ENCODE measurements at places on chromosomes 7 and 10.

GRCh38 chr10:94677691-94678090, 5.8 kb upstream of the CYP2C18 start:
- no peak for DNase-seq

DNA sequence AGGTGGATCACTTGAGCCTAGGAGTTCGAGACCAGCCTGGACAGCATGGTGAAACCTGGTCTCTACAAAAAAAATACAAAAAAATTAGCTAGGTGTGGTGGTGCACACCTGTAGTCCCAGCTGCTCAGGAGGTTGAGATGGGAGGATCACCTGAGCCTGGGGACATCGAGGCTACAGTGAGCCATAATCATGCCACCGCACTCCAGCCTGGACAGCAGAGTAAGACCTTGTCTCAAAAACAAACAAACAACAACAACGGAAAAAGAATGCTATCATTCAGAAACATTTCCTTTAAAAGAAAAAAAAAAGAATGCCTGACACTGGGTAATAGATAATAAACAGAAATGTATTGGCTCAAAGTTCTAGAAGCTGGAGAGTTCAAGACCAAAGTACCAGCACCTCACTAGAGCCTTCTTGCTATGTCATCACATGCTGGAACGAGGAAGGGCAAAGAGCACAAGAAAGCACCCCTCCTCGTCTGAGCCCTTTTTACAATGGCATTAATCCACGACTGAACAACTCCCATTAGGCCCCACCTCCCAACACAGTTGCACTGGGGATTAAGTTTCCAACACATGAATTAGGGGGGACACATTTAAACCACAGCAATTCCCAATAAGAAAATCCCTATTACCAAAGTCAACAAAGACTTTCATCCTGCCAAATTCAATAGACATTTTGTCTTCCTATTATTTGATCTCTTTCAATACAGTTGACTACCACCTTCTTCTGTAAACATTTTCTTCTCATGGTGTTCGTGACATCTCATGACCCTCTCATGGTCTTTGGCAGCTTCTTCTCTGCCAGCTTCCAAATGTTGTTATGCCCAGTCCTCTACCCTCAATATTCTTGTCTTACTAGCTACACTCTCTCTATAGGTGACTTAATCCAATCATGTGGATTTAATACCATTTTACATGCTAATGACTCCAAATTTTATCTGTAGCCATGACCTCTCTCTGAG, 20.0 kb downstream of the AKR1D1 start:
- no peak for DNase-seq

DNA sequence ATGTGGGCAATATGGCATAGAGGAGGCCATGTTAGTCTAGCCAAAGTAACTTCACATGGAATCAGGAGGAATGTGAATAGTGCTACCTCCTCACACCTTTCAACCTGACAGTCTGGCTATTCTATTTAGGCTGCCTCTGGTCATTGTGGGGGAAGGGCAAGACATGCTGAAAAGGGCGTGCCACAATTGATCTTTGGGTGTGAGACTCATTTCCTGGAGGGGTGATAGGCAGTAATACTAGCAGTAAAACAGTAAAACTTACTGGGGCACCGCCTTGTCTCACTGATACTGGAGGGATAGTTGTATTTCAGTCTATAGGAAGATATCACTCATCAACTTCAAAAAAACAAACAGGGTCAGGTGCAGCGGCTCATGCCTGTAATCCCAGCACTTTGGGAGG, 88.7 kb downstream of the TMEM168 start:
- no peak for DNase-seq

GRCh38 chr10:103763374-103764202, 91.8 kb downstream of the SH3PXD2A start:
- no peak for DNase-seq

DNA sequence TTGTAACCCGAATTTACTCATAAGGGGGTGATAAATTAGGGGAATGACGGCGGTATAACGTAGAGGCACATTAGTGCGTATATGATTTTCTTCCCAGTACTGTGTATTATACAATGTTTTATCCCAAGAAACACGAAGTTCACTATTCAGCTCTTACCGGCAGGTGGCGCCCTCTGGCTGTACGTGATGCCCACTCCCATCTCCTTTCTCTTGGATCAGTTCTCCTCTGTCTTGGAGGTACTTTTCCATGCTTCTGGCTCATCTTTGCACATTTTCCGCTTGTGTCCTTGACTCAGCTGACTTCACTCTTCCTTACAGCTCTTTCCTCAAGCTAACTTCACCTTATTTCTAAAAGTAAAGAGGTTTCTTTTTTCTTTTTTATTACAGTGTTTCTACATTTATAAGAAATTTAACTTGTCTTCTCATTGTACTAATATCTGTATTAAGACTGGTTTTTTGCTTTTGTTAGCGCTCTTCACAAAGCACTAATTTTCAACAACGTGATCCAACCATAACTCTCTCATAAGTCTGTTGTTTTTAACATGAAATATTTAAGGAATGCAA, 21.3 kb downstream of the TMEM176B start:
- DNase-seq: no peak

- no peak for DNase-seq
Measured at GRCh38 chr10:8254350-8254749, 199.9 kb downstream of the GATA3 start.

GRCh38 chr10:14693891-14694290, 80.8 kb downstream of the FAM107B start:
- no peak for DNase-seq

DNA sequence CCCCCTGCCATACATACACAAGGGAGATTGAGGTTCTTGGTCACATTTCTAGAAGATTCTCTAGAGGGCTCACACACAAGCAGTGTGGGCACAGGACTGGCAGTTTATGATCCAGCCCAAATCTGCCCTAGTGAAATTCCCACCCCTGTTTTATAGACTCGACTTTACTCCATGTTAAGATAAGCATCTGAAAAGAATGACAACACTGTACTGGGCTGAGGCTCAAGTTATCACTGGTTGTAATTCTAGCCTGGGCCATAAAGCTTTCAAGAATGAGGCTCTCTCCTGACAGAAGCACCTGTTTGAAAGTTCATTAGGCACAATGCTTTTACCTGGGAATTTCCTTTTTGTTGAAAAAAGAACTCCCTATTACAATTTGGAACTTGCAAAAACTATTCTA, 195.6 kb upstream of the GLI3 start:
- no peak for DNase-seq

- DNase-seq: no peak
Measured at GRCh38 chr7:66964411-66964810, 31.0 kb downstream of the SBDS start.

DNA sequence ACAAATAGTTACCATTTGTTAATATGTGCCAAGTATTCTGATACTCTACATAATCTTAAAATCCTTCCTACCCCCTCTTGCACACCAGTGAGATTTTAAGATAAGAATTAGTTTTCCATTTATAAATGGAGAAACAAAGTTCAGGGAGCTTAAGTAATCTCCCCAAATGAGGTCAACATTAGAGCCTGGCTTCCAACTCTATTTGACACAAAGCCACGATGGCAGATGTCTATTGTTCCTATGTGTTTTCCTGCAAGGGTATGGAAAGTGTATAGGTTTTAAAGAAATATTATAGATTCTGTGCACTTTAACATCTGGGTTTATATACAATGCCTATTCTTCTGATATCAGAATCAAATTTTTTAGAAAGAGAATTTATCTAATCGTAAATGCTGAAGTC, 143.9 kb upstream of the SEMA3C start:
- no peak for DNase-seq

GRCh38 chr10:22597138-22597537, 117.2 kb downstream of the PIP4K2A start:
- DNase-seq: no peak

GRCh38 chr7:95424716-95425115, 10.1 kb downstream of the PON2 start:
- DNase-seq: no peak

DNA sequence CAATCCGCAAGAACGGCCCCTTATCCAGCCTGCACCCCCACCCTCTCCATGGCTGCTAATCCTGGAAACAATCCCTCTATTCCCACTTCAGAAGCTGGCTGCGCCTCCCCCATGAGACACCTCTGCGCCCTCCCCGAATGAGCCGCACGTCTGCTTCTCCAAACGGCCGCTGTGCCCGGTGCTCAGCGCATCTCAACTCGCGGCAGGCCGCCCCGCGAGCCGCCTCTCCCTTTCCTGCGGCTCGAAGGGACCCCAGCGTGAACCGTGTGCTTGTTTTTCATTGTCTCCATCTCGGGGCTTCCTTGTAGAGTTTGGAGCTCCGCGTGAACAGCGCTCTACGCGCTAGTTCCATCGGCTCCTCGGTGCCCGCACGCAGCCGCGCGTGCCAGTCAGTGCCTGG, 20.8 kb upstream of the FXYD4 start:
- no peak for DNase-seq

DNA sequence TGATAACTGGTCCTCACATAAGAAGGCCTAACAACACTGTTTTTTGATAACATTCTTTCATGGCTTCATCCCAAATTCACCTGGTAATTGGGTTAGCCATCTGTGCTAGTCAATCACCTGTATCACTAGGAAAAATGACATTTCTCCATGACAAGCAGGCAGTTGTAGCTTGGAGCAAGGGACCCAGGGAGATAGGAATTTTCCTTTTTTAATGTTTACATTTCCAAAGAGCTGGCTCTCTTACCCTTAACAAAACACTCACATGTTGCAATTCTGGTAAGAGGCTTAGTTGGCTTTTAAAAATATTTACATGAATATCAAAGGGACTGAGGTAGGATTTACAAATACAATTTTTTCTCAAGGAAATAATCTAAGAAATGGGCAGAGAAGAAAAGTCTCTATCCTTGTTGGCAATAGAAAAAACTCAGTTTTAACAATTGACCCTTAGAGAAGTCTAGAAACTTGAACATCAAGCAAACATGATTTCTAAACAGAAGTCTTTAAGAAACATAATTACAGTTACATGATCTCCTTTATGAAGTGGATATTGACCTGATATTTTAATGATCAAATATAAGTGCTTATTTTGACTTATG, 16.1 kb upstream of the AKR1C1 start:
- DNase-seq: no peak

GRCh38 chr7:101680406-101681145, 51.5 kb upstream of the MYL10 start:
- no peak for DNase-seq

DNA sequence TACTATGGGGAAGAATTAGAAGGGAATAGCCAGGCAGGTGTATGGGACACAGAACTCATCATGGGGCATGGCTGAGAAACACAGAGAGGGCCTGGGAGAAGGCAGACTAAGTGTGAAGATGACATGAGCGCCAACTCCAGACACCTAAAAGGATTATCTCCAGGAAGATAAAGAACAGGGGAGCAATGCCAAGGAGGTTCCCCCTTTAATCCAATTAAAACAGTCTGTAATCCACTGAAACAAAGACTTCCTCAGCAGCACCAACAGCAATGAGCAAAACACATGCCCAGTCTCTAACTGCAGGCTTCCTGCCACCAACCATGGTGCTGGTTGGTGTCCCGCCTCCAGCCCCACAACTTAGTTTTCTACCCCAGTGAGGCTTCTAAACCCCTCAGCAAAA, 108.9 kb downstream of the GRID1 start:
- no peak for DNase-seq

DNA sequence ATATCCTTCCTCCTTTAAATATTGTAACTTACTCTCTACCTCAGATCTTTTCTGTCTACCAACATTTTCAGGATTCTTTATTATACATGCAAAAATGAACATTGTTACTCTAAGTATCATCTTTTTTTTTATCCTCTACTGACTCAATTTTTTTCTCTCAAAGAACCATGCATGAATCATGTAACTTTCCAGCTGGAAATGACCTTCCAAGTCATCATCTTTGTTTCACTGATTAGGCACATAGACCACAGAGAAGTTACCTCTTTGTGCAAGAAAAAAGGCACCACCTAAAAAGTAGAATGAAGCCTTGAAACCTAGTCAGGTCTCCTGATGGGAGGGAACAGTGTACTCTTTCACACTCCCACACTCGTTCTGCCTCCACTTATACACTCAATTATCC, 234.9 kb downstream of the HGF start:
- DNase-seq: no peak

- no peak for DNase-seq
Measured at GRCh38 chr10:114607358-114607998, 50.6 kb downstream of the ABLIM1 start.

DNA sequence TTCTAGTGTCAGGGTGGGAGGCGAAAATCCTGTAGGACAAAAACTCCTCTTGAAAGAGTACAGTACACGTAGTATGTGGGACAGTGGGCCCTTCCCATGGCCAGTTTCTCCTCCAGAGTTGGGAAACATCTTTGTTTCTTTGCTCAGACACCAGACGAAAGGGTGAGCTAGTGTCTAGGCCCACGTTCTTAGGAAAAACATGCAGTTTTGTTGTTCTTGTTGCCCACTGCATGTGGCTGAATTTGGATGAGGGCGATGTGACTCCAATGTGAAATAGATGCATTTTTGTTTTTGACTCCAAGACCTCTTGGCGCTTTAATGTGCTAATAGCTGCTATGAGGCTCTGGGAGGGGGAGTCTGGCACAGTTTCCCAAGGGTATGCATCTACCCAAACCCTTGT, 100.8 kb downstream of the ATXN7L1 start:
- no peak for DNase-seq

DNA sequence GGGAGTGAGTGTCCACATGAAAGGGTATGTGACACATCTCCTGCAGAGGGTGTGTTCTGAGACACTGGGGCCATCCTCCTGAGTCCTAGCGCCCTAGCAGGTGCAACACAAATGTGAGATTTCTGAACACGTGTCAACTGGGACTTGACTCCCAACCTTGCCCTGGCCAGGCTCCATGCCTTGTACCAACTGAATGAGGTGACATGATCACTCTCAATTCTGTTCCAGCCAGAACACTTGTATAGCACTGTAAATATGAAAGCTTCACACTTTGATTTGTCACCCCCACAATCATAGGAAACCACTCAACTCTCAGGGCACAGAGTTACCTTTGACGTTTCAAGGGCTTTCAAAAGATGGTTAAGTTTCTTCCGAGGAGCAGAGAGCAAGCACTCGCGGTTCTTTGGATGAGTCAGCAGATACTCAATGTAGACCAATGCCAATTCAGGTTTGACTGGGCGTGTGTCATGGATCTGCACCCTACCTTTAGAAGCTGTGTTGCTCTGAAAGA, 48.6 kb downstream of the NCAPG2 start:
- peak; percentile 54 for DNase-seq

GRCh38 chr10:36493516-36493880, 631.9 kb upstream of the ANKRD30A start:
- no peak for DNase-seq

GRCh38 chr10:35605191-35605590, at the start of gene GJD4:
GJD4 (plus strand) TSS chr10:35605341; CDS start chr10:35605568, 227 bp downstream.
- no peak for DNase-seq

GRCh38 chr10:76675951-76676587, 961.5 kb downstream of the KCNMA1 start:
- DNase-seq: no peak

- no peak for DNase-seq
Measured at GRCh38 chr7:69862413-69863064, 264.3 kb downstream of the AUTS2 start.

All from GM19239 (cell line).